ENCODE measurements at places on chromosomes 12 and 14. TPM values are rescaled to one million over a fixed set of nuclear protein-coding genes. Genes with fewer than 3 reads are reported as not detected.
A peak's percentile ranks its signal among the peaks of the same experiment; 100 is the strongest.

GRCh38 chr12:12070674-12071656 lies at the start of gene BCL2L14:
Gene BCL2L14, plus strand, starts transcription at chr12:12070939. Its CDS starts 8,367 bp downstream, at chr12:12079306.
- peak; percentile 28 for DNase-seq

DNA sequence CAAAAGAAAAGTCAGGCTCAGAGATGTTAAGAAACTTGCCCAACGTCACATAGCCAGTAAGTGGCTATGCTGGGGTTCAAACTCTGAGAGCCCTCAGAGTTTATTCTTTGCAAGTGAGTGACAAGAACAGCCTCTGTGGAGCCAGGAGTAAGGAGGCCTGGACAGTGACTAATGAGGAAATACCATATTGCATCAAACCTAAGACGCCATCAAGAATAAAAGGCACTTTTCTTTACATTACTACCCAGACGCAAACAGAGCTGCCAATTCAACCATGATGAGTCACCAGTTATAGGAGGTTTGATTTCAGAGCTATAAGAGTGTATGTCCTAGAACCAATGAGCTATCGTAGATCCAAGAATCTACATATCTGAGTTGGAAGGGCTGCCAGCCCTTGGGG lies 9.4 kb downstream of the TNFRSF1A start:
- no peak for DNase-seq

DNA sequence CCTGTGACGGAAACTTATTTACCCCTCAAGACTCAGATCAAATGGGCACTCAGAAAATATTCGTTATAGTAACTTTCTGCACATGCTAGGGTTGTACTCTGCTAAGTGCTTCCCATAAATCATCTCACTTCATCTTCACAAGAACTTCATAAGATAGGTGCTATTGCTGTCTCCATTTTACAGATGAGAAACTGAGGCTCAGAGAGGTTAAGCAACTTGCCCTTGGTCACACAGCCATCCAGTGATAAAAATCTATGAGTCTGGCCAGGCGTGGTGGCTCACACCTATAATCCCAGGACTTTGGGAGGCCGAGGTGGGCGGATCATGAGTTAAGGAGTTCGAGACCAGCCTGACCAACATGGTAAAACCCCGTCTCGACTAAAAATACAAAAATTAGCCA lies 33.2 kb upstream of the LHX5 start:
- DNase-seq = no peak

GRCh38 chr14:28436821-28437220 lies 329.8 kb upstream of the FOXG1 start:
- DNase-seq = no peak

DNA sequence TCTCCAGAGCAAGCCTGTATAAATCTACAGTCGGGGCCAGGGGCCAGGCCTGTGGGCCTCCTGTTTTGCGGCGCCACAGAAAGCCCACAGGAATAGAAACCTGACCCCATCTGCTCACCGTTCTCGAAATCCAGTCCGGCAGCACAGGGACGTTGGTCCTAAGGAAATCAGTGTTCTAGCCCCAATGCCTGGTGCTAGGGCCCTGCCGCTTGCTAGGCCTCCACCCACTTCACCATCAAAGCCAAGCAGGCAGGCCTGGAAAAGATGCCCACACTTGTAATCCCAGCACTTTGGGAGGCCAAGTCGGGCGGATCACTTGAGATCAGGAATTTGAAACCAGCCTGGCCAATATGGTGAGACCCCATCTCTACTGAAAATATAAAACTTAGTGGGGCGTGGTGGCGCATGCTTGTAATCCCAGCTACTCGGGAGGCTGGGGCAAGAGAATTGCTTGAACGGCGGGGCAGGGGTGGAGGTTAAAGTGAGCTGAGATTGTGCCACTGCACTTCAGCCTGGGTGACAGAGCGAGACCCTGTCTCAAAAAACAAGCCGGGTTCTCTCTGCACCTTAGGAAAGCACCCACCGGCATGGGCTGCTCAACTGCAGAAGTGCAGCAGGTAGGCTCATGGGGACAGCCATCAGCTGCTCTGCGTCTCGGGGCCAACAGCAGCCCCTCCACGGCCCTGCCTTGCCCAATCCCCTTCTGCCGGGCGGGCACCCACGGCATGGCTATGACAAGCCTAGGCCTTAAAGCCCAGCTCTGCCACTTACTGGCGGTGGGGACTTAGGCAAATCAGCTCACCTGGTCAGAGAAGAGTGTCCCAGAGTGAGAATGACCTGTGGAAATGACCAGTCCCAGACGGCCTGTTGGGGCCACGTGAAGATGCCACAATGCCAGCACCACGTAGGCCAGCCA lies 47.4 kb downstream of the VWF start:
- no peak for DNase-seq

GRCh38 chr12:77940011-77940423 lies 109.3 kb downstream of the NAV3 start:
- DNase-seq = no peak

GOLGA5 gene
- total RNA-seq = 23.1 TPM

BBOF1 gene
- total RNA-seq = 3.4 TPM

DNA sequence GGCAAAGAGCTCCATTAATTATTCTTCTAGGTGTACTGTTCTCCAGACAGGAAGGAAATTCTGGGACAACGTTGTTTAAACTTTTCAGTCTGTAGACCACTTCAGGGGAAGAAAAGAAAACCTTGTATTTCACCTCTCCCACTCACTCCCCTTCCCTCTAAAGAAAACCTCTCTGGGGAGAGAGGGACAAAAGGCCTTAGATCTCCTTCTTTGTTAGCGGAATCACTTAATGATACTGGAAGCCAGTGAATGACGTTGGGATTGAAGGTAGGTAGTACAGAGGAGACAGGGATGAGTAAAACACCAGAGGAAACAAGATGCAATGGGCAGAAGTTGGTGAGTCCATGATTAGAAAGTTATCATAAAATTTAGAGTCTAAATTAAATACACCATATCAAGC lies 38.7 kb upstream of the SGPP1 start:
- DNase-seq = no peak

- peak; percentile 76 for DNase-seq
Measured at GRCh38 chr12:47361389-47362021, 281.7 kb upstream of the AMIGO2 start.

- no peak for DNase-seq
Measured at GRCh38 chr12:111363578-111363977, 5.3 kb downstream of the PHETA1 start.

AQP6 gene
- not detected for total RNA-seq

- no peak for DNase-seq
Measured at GRCh38 chr12:52191841-52192791, at the start of gene KRT80. Gene KRT80, minus strand, starts transcription at chr12:52192014. Its CDS starts 112 bp downstream, at chr12:52191902.

FSCB gene
- not detected for total RNA-seq

GRCh38 chr12:5582018-5582417 lies 150.1 kb downstream of the NTF3 start:
- DNase-seq = no peak

DNA sequence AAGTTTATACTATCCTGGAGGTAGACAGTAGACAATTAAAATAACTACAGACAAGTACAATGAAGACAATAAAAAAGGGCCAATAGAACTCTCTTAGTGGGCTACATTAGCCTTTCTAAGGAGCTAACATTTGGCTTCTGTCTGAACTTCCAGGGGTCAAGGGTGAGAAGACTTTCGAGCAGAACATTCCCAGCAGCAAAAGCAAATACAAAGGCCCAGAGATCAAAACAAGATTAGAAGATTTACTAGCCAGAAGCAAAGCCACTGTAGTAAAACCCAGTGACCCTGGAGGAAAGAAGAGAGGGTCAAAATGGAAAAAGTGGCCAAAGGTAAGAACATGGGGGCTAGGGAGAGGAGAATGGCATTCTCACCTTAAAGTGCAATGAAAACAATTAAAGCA lies 63.2 kb downstream of the ATP2B1 start:
- DNase-seq = no peak

DNA sequence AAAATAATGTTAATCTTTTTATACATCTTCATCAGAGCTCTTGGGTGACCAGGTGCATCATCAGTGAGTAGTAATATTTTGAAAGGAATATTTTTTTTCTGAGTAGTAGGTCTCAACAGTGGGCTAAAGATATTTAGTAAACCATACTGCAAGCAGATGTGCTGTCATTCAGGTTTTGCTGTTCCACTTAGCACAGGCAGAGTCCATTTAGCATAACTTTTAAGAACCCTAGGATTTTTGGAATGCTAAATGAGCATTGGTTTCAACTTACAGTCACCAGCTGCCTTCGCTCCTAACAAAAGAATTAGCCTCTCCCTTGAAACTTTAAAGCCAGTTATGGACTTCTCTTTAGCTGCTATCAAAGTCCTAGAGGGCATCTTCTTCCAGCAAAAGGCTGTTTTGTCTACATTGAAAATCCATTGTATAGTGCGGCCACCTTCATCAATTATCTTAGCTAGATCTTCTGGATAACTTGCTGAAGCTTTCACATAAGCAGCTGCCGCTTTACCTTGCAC lies 24.6 kb downstream of the RIMKLB start:
- DNase-seq = no peak

GRCh38 chr14:55117803-55118441 lies 11.1 kb upstream of the LGALS3 start:
- no peak for DNase-seq

DNA sequence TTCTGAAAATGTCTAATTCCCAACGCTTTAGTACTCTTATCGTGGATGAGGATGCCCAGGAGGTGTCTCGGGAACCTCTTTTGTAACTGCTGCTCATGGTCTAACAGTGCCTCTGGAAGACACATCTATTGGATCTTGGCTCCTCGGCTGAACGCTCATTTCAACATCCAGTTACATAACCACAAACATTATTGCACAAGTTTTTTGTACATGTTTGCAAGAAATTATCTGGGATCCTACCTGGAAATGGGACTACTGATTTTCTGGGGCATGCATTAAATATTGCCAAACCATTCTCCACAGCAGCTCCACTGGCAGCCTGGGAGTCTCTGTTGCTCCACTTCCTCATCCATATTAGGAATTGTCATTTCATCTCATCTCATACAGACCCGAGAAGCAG lies 117.5 kb upstream of the EVL start:
- DNase-seq = no peak

GRCh38 chr12:104687823-104688573 lies 231.2 kb downstream of the CHST11 start:
- DNase-seq = no peak

RASSF3 gene
- 104 TPM for total RNA-seq

DNA sequence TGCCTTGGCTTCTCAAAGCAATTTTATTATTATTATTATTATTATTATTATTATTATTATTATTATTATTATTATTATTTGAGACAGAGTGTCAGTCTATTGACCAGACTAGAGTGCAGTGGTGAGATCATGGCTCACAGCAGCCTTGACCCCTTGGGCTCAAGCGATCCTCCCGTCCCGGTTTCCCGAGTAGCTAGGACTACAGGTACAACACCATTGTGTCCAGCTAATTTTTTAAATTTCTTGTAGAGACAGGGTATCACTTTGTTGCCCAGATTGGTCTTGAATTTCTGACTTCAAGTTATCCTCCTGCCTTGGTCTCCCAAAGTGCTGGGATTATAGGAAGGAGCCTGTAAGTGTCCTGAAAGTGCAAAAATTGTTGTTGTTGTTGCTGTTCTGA lies 11.6 kb upstream of the AP4S1 start:
- DNase-seq = no peak

DNA sequence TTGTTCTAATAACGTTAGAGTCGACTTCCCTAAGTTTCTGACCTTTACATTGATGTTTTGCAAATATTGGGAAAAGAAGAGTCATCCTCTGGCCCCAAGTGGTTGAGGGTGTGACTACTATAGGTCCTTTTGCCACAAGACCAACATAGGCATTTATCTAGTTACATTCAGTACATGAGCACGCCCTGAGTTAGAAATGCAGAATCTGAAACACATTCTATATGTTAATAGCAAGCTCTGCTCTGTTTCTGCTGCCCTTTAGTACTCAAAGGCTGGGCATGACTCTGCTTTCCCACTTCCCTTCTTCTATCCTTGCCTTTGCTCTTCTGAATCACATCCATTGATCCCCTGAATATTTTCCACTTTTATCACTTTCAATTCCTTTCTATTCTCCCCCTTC lies 115.1 kb upstream of the PTPRB start:
- no peak for DNase-seq

NELL2 gene
- total RNA-seq = 0.39 TPM

- no peak for DNase-seq
Measured at GRCh38 chr12:28610401-28611114, 420.3 kb downstream of the CCDC91 start.

- DNase-seq = no peak
Measured at GRCh38 chr14:43172899-43173548, 1334.1 kb downstream of the FSCB start.

- DNase-seq = no peak
Measured at GRCh38 chr12:79423560-79423959, 267.2 kb downstream of the PAWR start.

LRCOL1 gene
- not detected for total RNA-seq

DNA sequence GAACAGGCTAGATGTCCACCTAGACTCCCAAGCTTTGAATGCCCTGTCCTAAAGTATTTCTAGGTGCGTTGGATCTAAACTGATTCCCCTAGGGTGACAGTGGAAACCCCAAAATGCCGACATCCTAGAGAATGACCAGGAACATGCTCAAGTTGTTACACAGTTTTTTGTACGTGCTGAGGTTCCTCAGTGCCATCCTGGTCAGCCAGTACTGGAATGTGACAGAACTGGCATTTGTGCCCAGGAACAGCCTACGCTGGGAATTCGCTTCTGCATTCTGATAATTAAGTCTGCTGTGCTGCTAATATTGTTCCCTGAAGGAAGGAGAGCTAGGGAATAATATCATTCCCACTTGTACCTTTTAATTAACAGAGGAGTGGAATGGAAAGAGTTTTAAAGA lies 40.3 kb downstream of the BORCS5 start:
- no peak for DNase-seq

DNA sequence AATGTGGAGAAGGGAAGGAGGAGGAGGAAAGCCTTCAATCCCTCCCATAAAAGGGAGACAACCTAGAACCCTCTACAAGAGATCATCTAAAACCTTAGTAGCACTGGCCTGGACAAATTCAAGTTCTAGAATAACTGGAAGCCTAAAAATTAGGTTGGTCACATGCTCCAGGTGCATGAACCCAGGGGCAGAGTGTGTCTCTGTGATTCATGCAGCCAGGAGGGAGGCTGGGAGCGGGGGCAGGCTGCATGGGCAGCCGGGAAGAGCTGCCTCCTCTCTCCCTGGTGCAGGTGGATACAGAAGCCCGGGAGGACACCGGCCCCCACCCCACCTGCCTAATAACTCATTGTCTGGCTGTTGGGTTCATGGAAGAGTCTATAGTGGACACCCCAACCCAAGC lies 38.6 kb downstream of the CCDC85C start:
- no peak for DNase-seq

- DNase-seq = no peak
Measured at GRCh38 chr12:128938886-128939285, 85.6 kb downstream of the GLT1D1 start.

GRCh38 chr12:118060301-118061010 lies 523 bp downstream of the WSB2 start:
- peak; percentile 46 for DNase-seq

DNA sequence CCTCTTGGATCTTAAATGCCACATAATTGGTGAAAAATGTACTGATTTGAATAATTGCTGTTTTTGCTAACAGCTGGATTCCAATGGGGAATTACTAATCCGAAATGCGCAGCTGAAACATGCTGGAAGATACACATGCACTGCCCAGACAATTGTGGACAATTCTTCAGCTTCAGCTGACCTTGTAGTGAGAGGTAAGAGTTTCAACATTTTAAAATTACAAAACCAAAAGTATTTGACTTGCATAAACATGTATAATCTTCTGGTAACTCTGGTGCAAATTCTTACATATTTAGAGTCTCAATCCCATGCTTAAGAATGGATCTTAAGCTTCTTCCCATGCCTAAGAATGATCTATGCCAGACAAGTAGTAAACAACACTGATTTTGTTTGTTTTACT lies 229.1 kb upstream of the PDZRN4 start:
- no peak for DNase-seq

Data from B cell (primary cell).